NCI-H524 (cell line): ENCODE measurements at places on chromosomes 16 and 17.

DNA sequence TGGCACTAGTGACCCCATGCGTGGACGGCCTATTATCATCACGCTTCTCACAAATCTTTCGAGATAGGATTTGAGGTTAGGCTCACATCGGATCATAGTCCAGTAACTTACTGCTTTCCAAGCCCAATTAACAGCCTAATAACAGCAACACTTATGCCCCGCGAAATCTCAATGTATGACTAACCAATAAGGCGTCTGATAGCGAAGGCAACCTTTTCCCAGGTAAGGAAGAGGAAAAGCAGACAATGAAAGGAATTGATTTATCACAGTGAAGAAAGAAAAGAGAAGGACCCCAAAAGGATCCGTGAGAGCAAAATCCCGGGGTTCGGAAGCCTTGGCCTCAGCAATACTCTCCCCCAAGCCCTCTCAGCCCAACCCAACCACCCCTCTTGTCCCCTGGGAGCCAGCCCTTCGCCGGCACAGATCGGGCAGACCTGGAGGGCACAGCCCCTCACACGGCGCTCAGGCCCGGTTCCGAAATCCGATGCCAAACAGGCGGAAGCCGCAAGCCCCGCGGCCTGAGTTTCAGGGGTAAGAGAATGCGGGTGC, 534 bp downstream of the GPATCH8 start:
- DNase-seq: peak; percentile 50

- no peak for DNase-seq
Observed at GRCh38 chr16:54985668-54986067, 55.0 kb downstream of the IRX5 start.

GRCh38 chr16:55408661-55409060, 70.3 kb upstream of the MMP2 start:
- DNase-seq: no peak

- DNase-seq: no peak
Observed at GRCh38 chr16:1745181-1745899, 26.0 kb downstream of the NME3 start.

DNA sequence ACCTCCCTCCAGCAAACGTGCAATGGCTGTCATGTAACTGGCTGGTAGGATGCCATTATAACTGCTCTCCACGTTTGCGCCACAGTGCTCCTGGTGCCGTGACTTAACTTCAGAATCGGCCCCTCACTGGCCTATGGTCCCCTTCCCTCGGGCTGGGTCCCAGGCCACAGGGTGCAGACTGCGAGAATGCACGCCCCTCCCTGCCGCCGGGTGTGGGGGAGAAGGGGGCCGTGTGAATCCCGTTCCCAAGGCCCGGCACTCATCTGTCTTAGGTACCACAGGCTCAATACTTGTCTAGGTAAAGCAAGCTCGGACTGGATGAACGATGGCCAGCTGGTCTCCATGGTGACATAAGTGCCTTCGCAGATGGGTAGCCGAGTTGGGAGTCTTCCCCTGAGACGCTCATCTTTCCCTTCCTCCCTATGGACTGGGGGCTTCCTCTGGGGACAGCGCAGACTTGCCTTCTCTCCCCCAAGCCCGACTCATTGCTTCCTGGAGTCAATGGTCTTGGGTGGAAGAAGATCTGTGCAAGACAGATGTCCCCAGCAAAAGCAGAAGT, 37.8 kb downstream of the TIMM22 start:
- DNase-seq: peak; percentile 95

DNA sequence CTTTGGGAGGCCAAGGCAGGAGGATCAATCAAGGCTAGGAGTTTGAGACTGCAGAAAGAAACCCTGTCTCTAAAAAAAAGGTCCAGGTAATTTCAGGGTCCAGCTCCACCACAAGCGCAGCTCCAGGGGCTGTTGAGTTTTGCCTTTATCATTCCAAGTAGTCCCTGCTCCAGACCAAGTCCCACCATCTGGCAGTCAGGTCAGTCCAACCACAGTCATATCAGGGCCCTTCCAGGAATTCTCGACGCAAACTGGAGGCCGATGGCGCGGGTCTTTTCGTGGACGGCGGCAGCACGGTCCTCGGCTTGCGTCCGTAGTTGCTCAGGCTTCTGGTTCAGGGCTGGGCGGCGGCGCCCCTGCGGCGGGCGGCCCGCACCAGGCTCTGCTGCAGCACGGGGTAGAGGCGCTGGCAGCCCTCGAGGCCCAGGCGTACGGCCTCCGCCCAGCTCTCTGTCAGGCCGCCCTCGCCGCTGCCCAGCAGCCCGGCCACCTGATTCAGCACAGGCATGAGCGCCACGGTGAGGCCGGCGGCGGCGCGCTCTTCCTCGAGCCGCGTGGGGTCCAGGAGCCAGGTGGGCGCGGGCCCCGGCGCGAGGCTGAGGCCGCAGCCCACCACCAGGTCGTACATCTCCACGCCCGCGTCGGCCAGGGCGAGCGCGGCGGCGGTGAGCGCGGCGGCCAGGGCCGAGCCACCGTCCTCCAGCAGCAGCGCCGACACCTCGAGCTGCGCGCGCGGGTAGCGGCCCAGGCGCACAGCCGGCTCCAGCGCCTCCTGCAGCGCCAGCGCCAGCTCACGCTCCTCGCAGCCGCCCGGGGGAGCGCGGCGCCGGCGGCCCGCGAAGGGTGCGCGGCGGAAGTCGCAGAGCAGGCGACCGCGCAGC, 752 bp downstream of the EXOSC6 start:
- DNase-seq: peak; percentile 60

- no peak for DNase-seq
Observed at GRCh38 chr17:1179112-1179817, 516 bp downstream of the ABR start.

DNA sequence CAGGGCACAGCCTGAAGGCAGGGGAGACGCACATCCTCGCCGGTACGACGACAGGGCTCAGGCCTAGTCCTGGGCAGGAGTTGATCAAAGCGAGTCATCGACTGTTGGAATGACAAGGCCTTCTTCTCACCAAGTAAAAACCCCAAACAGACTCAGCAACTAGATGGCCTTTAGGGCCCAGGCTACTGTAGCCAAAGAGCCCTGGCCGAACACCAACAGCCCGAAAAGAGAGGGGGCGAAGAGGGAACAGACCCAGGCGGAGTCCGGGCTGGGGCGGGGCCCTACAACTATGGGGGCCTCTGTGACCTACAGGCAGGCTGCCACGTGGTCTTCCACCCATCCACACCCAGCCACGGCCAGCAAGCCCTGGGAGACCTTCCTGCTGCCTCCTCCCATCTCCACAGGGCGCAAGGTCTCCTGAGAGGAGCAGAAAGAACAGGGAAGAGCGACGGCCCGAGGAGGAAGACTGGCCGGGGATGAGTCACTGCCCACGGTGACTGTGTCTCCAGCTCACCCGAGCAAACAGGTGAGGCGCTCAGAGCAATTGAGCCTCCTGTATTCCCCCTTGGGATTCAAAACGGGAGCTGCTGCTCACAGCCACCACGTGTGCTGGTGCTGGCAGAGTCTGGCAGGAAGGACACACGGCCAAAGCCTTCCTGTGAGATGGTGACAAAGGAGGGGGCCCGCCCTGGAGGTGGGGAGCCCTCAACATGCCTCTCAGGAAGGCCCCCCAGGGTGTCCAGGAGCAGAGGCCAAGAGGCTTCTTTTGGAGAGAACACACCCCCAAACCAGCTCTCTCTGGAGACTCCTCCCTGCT, 17.7 kb downstream of the SLC16A3 start:
- no peak for DNase-seq

DNA sequence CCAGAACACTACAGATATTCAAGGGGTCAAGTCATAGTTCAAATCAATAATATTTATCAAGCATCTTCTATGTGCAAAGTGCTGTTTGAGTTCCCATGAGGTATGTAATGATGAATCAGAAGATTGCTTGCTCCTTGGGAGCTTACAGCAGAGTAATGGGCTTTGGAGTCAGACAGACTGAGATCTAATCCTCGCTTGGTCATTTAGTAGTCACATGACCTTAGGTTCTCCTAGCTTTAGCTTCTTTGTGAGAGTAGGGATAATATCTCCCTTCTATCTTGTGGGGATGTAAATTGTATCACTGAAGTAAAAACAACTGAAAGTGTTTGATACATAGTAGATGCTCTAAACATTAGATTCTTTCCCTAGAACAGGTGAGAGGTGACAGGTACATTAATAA, 30.1 kb downstream of the SNX11 start:
- DNase-seq: no peak

- no peak for DNase-seq
Observed at GRCh38 chr16:85225721-85226120, 113.4 kb upstream of the CIBAR2 start.

GRCh38 chr17:42167807-42168206, 13.0 kb upstream of the RAB5C start:
- no peak for DNase-seq

GRCh38 chr17:70535986-70536385, 366.7 kb downstream of the KCNJ2 start:
- no peak for DNase-seq

GRCh38 chr16:85878875-85879274, 20.1 kb upstream of the IRF8 start:
- DNase-seq: no peak

DNA sequence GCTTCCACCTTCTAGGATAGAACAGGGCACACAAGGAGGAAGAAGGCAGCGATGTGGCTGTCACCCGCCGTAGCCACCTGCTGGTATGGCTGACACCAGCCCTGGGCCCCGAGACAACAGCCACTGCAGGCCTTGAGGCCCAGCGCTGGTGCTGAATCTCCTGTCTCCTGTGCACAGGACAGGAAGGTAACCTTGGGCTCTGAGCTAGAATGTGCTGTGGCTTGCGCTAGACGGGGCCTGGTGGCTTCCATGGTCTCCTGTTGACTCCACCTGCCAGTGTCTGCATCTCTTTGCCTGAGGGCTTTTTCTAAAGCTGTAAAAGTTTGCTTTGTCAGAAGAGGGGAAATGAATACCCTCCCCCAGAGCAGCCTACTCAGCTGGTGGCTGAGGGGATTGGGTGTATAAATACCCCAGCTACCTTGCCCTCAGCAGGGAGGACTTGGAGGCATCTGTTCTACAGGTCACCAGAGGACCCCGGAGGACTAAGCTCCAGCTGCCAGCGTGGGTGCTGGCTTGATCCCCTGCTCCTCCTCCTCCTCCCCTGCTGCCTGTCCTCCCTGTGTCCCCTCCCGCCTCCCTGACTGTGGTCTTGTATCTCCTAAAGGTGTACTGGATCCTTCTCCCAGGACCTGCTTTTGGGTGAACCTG, 76.1 kb upstream of the SDK2 start:
- peak; percentile 47 for DNase-seq

DNA sequence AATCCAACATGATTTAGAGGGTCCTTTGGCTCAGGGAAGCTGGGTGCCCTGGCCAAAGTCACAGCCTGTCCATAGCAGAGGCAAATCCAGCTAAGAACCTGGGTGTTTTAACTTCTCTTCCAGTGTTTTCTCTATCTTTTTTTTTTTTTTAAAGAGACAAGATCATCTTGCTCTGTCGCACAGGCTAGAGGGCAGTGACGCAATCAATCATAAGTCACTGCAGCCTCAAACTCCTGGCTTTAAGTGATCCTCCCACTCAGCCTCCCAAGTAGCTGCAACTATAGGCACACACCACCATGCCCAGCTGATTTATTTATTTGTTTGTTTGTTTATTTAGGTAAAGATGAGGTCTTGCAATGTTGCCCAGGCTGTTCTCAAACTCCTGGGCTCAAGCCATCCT, 14.8 kb upstream of the GRIN2A start:
- DNase-seq: no peak

GRCh38 chr16:75219838-75220237, 1.1 kb downstream of the CTRB1 start:
- no peak for DNase-seq

- DNase-seq: peak; percentile 59
Observed at GRCh38 chr16:79185711-79186110, 414.8 kb downstream of the MAF start.

GRCh38 chr16:75053791-75054555, 55.1 kb downstream of the ZNRF1 start:
- DNase-seq: no peak

- DNase-seq: no peak
Observed at GRCh38 chr17:44349553-44350070, 4.5 kb downstream of the GRN start.

- DNase-seq: no peak
Observed at GRCh38 chr16:14464796-14465195, 165.3 kb downstream of the PARN start.

GRCh38 chr17:17872547-17873345, 36.0 kb upstream of the SREBF1 start:
- no peak for DNase-seq

DNA sequence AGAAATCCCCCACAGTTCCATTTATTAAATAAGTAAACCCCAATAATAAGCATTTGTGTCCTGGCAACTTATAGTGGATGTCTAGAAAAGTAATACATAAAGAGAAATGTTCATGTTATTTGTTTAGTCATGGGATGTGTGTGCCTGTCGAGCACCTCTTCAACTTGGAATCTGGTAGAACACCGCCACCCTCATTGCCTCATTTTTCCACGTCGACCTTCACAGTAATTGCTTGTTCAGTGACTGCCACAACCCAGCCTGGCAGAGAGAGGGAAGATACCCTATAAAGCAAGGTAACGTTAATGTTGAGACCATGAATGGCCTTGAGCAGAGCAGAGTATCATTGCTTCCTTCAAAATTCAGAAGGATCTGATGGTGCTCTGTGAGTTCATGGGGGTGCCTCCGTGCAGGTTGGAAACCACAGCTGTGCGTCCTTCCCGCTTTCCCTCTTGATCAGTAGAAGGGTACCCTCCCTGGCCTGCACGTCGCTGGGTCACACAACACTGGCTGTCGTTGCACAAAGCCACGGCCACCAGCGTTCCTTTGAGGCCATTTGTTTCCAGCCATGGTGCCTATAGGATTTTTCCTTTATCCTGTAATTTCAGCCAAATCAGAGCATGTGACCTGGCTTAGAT, 3.7 kb upstream of the DNASE1 start:
- no peak for DNase-seq

DNA sequence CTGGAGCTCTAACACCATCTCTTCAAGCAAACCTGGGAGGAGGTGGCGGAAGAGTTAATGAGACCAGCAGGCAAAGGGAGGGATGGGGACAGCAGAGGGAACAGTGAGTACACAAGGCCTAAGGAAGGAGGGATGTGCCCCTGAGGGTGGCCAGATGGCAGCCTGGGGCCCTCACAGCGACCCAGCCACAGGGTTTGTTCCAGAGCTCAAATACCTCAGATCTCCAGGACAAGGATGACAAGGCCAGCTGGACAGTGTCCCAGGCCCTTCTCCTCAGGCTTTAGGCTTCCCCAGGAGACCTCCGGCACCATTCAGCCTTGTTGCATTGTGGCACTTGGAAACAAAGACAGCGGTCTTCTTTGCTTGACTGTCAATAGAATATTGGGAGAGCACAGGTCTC, 14.9 kb downstream of the CDIP1 start:
- DNase-seq: peak; percentile 74

DNA sequence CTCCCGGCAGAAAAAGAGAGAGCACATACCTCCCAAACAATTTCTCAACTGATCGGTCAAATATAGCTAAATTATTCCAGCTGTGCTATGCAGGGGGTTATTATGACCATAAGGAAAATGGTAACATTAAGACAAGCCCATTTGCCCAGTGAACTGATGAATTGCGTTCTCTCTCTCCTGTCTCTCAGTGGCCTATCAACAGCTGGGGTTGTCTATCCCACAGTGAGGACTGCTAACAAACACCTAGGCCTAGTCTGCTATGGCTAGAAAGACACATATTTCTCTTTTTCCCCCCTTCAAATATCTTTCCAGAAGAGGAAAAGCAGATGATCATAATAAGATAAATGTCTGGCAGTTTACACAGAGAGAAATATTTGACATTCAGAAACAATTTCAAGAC, 263.8 kb upstream of the ELAC2 start:
- no peak for DNase-seq

GRCh38 chr17:73182616-73183310, 10.1 kb upstream of the COG1 start:
- peak; percentile 100 for DNase-seq

- DNase-seq: no peak
Observed at GRCh38 chr17:43352579-43353331, 46.0 kb upstream of the ARL4D start.
